Osteoblast (primary cell): ENCODE measurements at places on chromosomes 5 and 9.

GRCh38 chr5:115838885-115839518 lies 2.4 kb downstream of the ATG12 start:
- no peak for DNase-seq

- DNase-seq = peak; percentile 14
These were observed 94.0 kb downstream of the CACNA1B start for GRCh38 chr9:137971477-137972138.

- DNase-seq = no peak
These were observed 105.2 kb downstream of the CDK5RAP2 start for GRCh38 chr9:120474591-120475243.

DNA sequence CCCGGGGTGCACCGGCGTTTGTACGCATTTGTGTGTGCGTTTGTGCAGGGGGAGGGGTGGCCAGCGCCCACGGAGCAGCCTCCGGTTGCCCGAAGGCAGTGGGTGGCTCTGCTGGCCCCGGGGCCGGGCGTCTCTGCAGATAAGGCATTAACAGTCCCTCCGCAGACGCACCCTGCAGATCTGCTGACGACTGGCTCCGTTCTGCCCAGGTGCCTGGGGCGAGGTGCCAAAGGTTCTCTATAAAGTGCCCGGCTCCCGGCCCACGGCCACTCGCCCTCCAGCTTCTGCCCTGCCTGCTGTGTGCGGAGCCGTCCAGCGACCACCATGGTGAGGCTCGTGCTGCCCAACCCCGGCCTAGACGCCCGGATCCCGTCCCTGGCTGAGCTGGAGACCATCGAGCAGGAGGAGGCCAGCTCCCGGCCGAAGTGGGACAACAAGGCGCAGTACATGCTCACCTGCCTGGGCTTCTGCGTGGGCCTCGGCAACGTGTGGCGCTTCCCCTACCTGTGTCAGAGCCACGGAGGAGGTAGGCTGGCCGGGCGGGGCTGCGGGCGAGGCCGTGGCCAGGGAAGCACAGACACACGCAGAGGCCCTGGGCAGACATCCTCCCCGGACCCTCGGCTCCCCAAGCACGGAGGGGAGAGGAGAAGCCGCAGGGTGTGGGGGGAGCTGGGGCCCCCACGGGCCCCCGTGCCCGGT lies at the start of gene SLC6A19:
SLC6A19 (plus strand) TSS at position 269 of the 699 bp plus-strand sequence; CDS start at position 325, 56 bp downstream.
- DNase-seq = no peak

- DNase-seq = no peak
These were observed 145.3 kb downstream of the MLLT3 start for GRCh38 chr9:20476912-20477521.

DNA sequence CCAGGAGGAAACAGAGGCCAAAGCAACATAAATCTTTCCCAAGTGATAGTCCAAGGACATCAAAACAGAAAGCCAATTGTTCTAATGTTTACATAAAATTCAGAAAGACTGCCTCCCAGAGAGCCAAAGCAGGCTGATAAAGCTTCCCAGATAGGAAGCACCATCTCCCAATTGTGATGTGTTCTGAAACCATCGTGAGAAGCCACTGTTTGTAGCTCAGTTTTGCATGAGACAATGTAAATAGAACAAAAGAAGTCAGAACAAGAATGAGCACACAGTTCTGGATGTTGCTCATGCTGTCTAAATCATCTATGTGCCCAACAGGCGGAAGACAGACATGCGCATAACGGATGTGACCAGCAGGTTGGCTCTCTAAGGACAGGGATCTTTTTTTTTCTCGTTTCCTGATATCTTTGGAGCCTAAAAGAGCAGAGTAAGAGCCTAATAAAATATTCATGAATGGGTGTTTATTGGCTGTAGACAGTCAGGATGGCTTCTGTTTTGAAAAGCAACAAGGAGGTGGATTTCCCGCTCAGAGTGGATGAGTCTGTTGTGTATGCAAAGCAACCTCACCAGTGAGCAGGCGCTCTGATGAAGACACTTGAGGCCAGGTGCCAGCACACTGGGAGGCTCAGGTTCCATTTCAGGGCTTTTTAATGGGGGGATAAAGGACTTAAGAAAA lies 113.6 kb downstream of the GNA14 start:
- DNase-seq = no peak

GRCh38 chr9:129070696-129071525 lies 10.0 kb upstream of the DOLPP1 start:
- peak; percentile 62 for DNase-seq

- no peak for DNase-seq
These were observed 29.3 kb downstream of the SLC44A1 start for GRCh38 chr9:105273731-105274130.

- DNase-seq = no peak
These were observed 112.6 kb upstream of the CCDC112 start for GRCh38 chr5:115409094-115409493.

- no peak for DNase-seq
These were observed 125.6 kb downstream of the ALDH1A1 start for GRCh38 chr9:72826996-72827949.

DNA sequence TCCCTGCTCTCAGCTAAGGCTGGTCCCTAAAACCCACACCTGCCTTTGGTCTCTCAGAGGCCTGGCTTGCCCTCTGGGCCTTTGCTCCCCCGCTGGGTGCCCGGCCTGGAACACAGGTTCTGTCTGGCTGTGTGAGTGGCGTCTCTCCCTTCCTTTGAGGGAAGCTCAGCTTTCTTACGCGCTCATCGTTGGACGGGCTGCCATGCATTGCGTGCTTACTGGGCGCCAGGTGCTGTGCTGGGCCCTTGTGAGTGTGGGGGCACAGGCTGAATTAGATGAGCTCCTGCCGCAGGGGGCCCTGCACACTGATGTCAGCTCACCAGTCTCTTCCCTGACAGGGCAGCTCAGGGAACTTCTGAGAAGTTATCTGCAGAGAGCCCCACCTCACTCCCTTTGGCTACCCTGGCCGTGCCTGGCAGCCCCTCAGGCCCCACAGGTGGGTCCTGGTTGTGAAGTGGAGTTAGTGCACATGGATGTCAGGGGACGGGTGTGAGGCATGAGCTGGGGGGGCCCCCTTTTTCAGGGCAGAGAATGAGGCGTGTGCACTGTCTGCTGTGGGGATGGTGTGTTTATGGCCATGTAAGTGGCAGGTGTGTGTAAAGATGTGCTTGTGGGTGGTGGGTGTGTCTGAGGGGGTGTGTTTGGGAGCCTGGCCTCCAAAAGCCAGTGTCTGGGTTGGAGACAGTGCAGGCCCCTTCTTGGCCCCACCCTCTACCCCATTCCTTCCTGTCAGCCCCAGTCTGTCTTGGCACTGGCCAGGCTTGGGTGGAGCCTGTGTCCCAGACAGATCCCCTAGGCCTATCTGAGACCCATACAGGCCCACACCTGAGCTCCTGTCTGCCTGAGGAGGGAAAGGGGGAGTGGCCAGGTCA lies 7.5 kb upstream of the RMND5B start:
- DNase-seq = peak; percentile 89

GRCh38 chr5:57420801-57421200 lies 61.8 kb downstream of the ACTBL2 start:
- DNase-seq = no peak

DNA sequence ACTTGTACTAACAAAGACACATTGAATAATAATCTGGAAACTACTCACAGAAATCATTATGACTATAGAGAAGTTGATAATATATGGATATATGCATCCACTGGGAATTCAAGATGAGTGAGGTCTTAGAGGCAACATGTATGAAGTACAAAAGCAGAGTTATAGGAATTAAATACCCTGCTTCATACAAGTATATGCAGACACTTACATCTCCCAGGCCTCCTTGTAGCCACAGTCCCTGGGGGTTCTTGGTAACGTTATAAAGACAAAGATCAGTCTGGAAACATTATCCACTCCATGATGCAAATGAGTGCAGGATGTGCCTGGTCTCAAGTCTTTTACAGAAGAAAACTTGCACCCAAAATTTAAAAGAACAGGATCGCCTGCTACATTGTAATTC lies 92.4 kb upstream of the ANXA1 start:
- no peak for DNase-seq

GRCh38 chr5:127519527-127519926 lies 2.1 kb downstream of the PRRC1 start:
- no peak for DNase-seq

GRCh38 chr9:21016701-21017491 lies 14.5 kb downstream of the HACD4 start:
- peak; percentile 73 for DNase-seq

DNA sequence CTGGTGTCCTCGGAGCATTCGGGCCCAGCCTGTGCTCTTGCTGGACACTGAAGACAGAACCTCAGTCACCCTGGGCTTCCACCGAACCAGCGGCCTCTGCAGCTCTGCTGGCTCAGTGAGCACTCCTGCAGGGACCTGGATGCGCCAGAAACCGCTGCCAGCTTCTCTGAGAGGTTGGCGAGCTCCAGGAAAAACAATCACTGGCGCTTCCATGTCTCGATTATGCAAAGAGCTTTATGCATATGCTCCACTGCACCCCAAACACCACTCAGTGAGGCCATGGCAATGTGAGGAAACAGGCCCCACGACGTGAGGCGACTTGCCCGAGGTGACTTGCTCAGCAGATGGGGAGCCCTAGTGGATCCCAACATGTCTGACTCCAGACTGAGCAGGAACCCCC lies 11.0 kb downstream of the PRDM12 start:
- no peak for DNase-seq

DNA sequence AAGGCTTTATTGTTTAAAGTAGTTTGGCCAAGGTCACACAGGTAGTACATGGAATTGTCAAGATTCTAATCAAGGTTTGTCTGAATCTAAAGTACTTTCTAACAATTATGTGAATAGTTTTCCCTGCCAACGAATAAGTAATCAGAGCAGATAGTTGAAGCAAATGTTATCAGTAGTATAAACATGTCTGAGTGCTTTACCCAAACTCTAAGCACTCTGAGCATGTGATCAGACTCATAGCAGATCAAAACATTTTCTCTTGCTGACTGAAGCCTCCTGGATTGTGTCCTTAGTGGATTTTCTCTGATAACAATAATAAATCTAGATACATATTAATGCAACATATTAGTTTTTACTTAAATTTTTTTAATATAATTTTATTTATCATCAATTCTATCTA lies 995.0 kb downstream of the EFNA5 start:
- DNase-seq = no peak

DNA sequence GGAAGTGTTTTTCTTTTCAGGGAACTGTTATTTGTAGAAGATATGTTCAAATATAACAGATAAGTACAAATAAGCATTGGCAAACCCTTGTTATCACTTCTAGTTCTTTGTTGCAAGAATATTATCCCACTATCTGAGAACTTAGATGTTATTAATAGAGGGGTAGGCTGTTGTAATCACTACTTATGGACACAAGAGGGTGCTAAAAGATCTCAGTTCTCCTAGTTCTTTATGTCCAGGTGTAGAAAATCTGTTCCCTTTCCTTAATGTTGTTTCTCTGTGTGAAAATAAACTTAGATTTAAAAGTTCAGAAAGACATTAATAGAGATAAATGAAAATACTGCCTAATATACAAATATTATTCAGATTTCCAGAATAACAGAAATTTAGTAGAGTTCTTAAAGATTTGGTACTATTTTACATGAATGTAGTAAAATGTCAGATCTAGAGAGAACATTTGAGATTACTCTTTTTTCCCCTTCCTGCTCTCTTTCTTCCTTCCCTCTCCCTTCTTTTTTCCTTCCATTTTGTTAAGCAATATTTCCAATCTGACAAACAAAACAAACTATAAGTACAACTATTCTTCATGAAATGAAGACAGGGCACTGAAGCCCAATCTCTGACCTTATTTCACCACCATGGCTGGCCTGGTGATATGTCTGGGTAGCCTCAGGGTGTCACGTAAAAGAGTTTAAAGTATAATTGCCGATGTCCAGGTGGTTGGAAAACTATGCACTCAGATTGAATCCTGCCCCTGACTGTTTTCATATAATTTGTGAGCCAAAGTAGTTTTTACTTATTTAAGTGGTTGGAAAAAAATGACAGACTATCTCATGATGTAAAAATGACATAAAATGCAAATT lies 43.6 kb upstream of the C5orf46 start:
- DNase-seq = peak; percentile 56

DNA sequence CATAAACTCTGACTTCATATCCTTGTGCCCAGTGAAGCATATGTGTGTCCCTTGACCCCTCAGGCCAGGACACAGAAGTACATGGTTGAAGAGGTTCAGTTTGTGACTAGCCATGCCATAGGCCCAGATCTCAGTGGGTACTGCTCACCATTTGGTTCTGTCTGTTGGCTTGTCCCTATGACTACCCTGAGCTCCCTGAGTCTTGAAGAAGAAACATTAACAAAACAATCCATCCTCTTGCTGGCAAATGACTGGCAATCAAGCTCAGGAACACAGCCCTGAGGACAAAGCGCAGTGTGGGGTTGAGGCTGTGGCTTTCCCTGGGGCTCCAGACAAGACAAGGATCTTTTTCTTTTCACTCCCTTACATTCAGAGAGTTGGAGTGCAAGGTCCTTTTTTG lies 46.3 kb downstream of the TNFAIP8 start:
- no peak for DNase-seq

- no peak for DNase-seq
These were observed 38.1 kb downstream of the PBX3 start for GRCh38 chr9:125785248-125785751.

GRCh38 chr9:119197893-119198607 lies 171.2 kb downstream of the BRINP1 start:
- DNase-seq = no peak

- peak; percentile 79 for DNase-seq
These were observed 12.6 kb downstream of the JAK2 start for GRCh38 chr9:4997631-4998030.

DNA sequence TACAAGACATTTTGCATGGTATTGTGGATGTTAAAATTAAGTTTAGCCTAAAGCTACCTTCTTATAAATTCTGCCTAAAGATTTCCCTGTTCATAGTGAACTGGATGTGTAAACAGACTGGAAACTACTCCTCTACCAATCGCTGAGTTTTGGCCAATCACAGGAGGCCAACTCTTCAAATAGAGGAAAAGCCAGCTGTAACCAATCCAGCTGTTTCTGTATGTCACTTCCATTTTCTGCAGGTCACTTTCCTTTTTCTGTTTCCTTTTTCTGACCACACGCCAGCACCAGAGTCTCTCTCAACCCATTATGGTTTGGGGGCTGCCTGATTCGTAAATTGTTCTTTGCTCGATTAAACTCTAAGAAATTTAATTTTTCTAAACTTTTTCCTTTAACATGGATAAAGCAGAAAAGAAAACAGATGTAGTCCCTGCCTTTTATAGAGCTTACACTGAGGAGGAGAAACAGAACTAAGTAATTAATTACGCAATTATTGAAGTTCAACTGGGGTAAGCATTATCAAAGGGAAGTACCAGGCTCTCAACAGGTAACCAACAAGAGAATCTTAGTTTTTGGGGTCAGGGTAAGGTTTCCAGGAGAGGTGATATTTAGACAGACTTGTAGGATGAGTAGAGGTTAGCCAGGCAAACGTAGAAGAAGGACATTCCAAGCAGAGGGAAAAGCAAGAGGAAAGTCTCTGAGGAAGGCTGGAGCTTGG lies 27.7 kb downstream of the RANBP3L start:
- no peak for DNase-seq

- no peak for DNase-seq
These were observed 12.8 kb upstream of the MAPK9 start for GRCh38 chr5:180304431-180305375.

- no peak for DNase-seq
These were observed 432.6 kb upstream of the SLC30A5 start for GRCh38 chr5:68661237-68661636.

- DNase-seq = no peak
These were observed 42.3 kb downstream of the LHFPL2 start for GRCh38 chr5:78606241-78606640.
